ENCODE measurements at places on chromosomes 4 and X.
A peak's percentile ranks its signal among the peaks of the same experiment; 100 is the strongest.

GRCh38 chr4:165826166-165826565 lies 46.9 kb upstream of the TLL1 start:
- no peak for DNase-seq

DNA sequence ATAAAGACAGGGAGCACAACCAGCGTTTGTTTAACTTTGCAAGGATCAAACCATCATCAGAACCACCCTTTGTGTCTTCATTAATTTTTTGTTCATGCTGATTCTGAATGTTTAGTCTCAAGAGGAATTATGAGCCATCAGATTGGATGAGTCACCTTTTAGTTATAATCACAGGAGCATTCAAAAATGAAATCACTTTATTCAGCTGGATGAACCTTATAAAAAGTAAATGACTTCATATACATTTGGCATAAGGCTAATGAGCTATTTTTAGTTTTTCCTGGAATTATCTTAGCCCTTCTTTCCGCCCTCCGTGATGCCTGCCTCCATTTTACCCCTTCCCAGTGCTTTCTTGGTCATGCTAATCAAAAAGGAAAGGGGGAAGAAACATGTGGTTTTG lies 103.6 kb downstream of the SORBS2 start:
- no peak for DNase-seq

DNA sequence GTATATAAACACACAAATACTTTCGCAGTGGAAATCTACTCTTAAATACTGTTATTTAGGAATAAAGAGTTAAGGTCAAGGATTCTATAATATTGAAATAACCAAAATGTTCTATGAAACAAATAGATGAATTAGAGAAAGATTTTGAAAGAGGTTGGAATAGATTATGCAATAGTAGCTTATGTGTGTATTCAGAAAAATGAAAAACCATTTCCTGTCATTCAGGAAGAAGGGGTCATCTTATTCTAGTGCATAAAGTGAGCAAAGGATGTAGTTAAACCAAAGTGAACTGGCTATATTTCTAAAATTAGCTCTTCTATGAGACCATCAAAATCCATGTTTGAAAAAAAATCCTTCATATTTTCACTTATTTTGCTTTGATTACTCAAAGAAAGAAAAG lies 30.0 kb upstream of the MYOZ2 start:
- no peak for DNase-seq

- DNase-seq: no peak
These were observed 37.0 kb upstream of the ATP6AP2 start for GRCh38 chrX:40543661-40544328.

GRCh38 chrX:150409486-150409885 lies 46.4 kb downstream of the MAMLD1 start:
- DNase-seq: no peak

GRCh38 chrX:148573119-148573518 lies 72.7 kb downstream of the AFF2 start:
- no peak for DNase-seq

DNA sequence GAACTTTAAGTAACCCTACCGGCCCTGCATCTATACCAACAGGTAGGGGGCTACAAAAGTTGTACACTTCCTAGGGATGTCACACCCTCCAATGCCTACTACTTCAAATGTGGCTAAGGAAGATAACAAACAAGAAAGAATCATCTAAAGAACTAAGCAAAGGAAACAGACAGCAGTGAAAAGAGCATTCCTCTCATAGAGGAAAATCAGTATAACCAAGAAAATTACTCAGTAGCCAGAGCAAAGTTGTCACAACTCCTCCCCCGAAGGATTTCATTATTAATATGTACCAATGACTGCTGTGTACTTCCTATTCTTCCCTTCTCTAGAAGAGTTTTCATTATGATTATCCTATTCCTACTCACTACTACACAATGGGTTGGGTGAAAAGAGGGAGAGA lies 12.6 kb downstream of the ANKRD17 start:
- no peak for DNase-seq

GRCh38 chr4:6616087-6616995 lies 24.1 kb upstream of the MRFAP1 start:
- DNase-seq: no peak

GRCh38 chr4:105137121-105137875 lies 9.4 kb upstream of the TET2 start:
- DNase-seq: no peak

DNA sequence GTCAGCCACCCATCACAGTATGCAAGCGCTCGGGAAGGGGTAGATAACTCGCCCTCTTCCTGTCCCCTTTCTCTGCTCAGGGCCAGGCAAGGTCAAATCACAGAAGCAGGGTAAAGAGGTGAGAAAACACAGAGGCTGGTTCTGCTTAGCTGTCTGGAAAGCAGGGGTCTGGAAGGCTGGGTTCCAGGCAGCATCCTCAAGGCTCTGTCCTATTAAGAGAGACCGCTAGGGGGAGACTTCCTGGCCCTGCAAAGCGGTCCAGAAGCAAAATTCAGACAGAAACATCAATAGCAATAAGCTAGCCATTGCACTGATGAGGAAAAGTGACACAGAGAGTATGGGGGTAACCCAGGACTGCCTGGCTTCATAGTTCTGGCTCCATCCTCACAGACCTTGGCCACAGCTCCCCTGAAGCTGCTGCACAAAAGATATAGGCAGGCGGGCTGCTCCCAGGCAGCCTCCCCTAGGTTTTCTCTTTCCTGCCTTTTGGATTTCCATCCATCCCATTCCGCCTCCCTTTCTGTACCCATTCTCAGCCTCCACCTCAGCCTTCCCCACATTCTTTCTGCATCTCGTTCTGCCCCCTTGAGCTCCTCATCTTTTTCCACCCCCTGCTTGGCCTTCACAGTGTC lies 308.5 kb downstream of the EVC2 start:
- no peak for DNase-seq

- DNase-seq: no peak
These were observed 115.7 kb upstream of the LSM6 start for GRCh38 chr4:146059865-146060264.

- peak; percentile 74 for DNase-seq
These were observed 132.8 kb upstream of the FUNDC1 start for GRCh38 chrX:44675362-44676024.

DNA sequence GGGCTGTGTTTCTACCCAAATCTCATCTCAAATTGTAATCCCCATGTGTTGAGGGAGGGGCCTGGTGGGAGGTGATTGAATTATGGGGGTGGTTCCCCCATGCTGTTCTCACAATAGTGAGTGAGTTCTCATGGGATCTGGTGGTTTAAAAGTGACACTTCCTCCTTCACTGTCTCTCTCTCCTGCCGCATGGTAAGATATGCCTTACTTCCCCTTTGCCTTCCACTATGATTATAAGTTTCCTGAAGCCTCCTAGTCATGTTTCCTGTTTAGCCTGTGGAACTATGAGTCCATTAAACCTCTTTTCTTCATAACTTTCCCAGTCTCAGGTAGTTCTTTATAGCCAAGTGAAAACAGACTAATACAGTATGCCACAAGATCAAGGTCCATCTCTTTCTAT lies 70.0 kb upstream of the MSX1 start:
- DNase-seq: no peak

GRCh38 chr4:17511950-17512795 lies at the start of gene QDPR:
TSS of gene QDPR (minus strand) at chr4:17512090. CDS start at chr4:17512054, 36 bp downstream.
- DNase-seq: peak; percentile 82

DNA sequence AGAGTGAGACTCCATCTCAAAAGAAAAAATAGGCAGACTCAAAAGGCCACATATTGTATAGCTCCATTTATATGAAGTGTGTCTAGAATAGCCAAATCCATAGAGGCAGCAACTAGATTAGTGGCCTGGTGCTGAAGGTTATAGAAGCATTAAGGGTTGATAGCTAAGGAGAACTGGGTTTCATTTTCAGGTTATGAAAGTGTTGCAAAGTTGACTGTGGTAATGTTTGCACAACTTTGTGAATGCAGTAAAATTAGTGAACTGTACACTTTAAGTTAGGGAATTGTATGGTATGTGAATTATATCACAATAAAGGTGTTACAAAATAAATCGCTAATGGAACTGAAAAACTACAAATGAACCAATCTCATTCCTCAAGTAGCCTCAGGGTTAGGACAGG lies 28.3 kb downstream of the TXLNG start:
- DNase-seq: no peak

DNA sequence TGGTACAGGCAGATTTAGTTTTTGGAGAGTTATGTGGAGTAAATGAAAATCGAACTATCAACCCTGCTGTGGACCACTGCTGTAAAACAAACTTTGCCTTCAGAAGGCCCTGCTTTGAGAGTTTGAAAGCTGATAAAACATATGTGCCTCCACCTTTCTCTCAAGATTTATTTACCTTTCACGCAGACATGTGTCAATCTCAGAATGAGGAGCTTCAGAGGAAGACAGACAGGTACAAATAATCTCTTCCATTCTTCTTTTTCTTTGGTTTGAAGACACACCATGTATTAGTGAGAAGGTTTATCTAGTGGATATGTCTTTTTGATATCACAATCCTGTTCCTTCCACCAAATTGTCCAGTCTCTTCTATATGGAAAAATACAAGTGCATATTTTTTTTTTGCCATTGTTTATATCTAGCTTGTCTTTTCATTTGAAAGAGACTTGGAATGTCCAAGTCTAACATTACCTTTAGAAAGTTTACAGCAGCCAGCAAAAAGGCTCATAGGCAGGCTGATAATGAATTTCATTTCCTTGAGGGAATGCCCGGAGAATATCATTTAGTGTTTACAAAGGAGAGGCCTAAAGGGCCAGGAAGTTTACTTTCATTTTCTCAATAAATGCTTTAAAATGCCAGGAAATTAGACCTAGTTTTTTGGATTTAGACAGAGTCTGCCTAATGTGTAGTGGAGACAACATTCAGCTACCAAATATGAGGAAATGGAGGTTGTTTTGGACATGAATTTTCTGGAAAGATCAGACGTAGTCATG lies 18.6 kb downstream of the AFM start:
- no peak for DNase-seq

DNA sequence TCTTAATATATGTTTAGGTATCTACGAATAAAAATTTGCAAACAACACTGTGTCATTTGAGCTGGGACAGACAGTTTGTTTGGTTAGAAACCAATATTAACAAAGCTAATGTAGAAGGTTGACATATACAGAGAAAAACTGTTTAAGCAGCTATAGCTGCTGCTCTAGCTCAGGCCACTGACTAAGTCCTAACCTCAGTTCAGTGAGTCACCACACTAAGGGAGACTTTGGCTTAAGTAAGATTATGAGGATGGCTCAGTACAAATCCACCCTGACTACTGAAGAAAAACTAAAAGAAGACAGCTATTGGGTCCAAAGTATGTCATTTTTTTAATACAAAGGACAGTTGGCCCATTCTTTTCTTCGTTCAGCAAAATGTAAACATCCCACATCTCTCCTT lies 717.3 kb upstream of the ACTRT1 start:
- DNase-seq: no peak

- no peak for DNase-seq
These were observed 511.4 kb upstream of the ARX start for GRCh38 chrX:25527156-25527555.

DNA sequence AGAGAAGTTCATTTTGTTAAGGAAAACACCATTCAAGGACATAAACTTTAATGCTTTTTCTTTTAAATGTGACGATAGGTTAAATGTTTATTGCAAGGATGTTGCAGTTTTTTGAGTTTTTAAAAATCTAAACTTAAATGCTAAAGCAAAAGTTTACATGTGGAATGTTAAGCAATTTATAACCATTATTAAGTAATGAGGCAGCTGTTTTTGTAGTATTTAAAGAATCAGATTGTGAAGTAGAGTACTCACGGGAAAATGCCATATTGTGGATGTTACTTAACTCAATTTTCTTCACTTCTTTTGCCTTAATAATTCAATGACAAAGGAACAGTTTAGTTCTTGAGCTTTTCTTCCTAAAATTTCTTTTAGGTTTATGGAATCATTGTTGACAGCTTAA lies 43.5 kb downstream of the UBE2K start:
- no peak for DNase-seq

GRCh38 chr4:174396599-174397110 lies 112.9 kb downstream of the CEP44 start:
- DNase-seq: no peak

DNA sequence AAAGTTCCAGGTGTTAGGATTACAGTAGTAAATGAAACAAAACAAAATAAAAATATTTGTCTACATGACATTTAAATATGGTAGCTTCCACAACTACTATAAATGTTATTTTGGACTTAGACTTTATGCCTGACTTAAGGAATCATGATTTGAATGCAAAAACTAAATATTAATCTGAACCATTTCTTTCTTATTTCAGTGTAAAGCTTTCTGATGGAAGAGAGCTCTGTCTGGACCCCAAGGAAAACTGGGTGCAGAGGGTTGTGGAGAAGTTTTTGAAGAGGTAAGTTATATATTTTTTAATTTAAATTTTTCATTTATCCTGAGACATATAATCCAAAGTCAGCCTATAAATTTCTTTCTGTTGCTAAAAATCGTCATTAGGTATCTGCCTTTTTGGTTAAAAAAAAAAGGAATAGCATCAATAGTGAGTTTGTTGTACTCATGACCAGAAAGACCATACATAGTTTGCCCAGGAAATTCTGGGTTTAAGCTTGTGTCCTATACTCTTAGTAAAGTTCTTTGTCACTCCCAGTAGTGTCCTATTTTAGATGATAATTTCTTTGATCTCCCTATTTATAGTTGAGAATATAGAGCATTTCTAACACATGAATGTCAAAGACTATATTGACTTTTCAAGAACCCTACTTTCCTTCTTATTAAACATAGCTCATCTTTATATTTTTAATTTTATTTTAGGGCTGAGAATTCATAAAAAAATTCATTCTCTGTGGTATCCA lies 1.6 kb downstream of the CXCL8 start:
- DNase-seq: no peak

DNA sequence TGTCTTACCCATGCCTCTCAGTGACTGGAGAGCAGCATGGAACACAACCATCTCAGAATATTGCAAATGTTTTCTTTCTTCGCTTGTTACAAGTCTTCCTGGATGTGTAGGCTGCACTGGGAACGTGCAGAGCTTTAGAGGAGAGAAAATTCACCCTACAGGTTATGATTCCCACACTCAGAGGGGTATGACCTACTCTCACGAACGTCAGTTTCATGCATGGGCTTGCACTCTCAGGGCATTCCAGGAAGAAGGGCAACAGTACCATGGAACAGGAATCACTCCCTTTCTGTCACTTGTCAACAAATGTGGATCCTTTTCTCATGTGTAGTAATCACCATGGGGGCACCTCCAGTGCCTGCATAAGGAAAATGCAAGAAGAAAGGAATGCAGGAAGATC lies 75.8 kb downstream of the NBDY start:
- no peak for DNase-seq

DNA sequence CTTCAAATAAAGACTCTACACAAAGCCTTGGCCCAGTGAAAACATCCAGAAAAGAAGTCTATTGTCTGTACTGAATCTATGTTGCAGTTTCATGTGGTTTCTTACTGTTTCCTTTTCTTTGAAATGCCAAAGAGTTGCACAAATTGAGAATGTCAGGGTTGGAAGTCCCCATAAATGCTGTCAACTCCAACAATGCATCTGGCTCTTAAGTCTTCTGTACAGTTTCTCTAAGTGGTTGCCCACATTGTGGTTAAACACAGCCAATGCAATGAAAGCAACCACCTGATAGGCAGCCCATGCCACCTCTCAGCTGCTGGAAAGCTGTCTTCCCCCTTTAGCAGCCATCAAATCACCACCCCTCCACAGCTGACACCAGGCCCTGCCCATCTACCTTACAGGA lies 67.2 kb upstream of the C1GALT1C1 start:
- DNase-seq: no peak
